ENCODE measurements at places on chromosomes 1 and 21.

DNA sequence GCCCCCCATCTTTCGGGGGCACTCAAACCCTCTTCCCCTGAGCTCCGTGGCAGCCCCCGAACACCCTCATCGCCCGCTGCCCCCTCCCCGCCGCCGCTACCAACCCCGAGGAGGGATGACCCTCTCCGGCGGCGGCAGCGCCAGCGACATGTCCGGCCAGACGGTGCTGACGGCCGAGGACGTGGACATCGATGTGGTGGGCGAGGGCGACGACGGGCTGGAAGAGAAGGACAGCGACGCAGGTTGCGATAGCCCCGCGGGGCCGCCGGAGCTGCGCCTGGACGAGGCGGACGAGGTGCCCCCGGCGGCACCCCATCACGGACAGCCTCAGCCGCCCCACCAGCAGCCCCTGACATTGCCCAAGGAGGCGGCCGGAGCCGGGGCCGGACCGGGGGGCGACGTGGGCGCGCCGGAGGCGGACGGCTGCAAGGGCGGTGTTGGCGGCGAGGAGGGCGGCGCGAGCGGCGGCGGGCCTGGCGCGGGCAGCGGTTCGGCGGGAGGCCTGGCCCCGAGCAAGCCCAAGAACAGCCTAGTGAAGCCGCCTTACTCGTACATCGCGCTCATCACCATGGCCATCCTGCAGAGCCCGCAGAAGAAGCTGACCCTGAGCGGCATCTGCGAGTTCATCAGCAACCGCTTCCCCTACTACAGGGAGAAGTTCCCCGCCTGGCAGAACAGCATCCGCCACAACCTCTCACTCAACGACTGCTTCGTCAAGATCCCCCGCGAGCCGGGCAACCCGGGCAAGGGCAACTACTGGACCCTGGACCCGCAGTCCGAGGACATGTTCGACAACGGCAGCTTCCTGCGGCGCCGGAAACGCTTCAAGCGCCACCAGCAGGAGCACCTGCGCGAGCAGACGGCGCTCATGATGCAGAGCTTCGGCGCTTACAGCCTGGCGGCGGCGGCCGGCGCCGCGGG, 837 bp downstream of the FOXD3 start:
- peak; percentile 23 for DNase-seq

DNA sequence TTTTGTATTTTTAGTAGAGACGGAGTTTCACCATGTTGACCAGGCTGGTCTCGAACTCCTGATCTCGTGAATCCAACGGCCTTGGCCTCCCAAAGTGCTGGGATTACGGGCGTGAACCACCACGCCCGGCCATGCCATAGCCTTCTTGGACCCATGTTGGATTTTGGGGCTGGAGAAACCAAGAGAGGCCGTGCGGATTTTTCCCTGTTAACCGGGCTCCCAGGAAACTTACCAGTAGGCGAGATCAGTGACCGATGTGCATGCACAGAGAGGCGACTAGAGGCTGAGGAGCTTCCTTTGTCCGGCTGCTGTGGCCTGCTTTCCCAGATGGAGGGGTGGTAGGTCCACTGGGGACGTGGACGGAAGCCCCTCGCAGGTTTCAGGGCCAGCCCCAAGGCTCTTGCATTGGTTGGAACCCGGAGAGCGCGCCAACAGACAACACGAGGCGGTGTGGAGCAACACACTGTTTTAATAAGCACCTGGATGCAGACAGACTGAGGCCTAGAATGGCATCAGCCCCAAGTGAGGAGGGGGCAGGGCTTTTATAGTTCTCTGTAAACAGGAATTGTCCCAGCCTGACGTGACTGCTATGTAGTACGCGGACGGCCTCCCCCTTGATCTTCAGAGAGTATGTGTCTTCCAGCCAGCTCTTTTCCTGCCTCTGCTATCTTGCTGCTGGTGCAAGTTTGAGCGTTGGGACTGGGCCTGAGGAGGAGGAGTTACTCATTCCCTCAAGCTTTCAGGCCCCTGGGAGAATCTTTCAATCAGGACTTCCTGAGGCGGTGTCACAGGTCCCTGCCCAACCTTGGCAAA, at the start of gene ERVH48-1:
Gene ERVH48-1, minus strand, starts transcription at position 517 of the 813 bp plus-strand sequence. CDS start 6,624 bp downstream, outside the sequence.
- no peak for DNase-seq

DNA sequence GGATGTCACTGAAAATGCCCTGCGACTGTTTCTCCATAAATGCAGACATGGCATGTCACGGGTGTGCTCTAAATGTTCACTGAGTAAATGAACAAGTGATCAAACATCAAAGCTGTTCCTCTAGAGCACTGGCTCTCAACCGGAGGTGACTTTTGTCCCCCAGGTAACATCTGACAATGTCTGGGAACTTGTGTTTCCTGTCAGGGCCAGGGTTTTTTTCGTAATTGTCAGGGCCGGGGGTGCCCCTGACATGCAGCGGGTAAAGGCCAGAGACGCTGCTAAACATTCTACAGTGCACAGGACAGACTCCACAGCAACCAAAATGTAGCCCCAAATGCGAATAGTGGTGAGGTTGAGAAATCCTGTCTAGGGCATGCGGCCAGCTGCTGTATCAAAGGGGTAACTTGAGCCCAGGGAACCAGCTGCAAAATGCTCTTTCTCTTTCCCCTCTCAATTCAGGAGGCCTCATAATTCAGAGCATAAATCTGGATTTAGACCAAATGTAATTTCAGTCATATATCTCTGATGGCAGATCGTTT, 2.0 kb downstream of the ALDH4A1 start:
- no peak for DNase-seq

- no peak for DNase-seq
These were observed 12.7 kb upstream of the DEGS1 start for GRCh38 chr1:224170343-224170742.

GRCh38 chr1:224302947-224303346, 27.0 kb downstream of the NVL start:
- no peak for DNase-seq

- DNase-seq = no peak
These were observed 42.7 kb downstream of the ATP5PF start for GRCh38 chr21:25691976-25692375.

- no peak for DNase-seq
These were observed 25.1 kb upstream of the BRDT start for GRCh38 chr1:91924146-91924545.

GRCh38 chr1:36699113-36699911, 216.6 kb upstream of the CSF3R start:
- DNase-seq = no peak

Data from activated CD8-positive, alpha-beta memory T cell treated with anti-CD3 and anti-CD28 coated beads, Interleukin-2, amount 50 U/mL, for 4 hours (primary cell).